IPS DF 6.9 (cell line): ENCODE measurements at places on chromosomes 5 and 9.

GRCh38 chr5:50711280-50711679 is 44.8 kb downstream of the PARP8 start:
- DNase-seq, result no peak

DNA sequence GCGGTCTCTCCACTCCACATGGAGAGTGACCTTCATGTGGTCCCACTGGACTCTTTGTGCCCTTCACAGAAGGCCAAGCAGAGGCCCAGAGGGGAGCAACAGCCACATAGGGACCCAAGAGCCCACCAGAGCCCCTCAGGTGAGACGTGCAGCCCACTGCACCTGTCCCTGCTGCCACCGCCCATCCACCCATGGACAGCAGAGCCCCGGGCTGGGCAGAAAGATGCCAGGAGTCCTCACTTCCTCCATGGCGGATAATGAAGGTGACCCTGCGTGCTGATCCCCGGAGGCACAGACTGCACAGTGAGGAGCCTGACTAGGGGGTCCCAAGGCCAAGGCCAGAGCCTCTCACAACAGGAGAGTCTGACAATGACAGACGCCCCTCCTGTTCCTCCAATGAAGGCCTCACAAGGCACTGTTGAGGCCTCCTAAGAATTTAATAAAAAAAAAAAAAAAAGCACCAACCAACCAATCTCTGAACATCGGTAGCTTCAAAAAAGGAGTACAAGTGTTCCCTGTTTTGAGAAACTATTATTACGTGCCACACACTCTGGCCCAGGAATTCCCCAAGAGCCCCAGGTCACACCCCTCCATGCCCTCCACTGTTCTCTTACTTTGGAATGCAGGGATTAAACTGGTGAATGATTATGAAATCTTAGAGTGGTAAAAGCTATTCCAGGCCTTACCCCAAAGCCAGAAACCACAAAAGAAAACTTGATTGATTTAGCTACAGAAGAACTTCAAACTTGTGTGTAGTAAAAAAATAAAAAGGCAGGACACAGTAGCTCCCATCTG is 2.8 kb upstream of the PPP1R26 start:
- DNase-seq, result no peak

DNA sequence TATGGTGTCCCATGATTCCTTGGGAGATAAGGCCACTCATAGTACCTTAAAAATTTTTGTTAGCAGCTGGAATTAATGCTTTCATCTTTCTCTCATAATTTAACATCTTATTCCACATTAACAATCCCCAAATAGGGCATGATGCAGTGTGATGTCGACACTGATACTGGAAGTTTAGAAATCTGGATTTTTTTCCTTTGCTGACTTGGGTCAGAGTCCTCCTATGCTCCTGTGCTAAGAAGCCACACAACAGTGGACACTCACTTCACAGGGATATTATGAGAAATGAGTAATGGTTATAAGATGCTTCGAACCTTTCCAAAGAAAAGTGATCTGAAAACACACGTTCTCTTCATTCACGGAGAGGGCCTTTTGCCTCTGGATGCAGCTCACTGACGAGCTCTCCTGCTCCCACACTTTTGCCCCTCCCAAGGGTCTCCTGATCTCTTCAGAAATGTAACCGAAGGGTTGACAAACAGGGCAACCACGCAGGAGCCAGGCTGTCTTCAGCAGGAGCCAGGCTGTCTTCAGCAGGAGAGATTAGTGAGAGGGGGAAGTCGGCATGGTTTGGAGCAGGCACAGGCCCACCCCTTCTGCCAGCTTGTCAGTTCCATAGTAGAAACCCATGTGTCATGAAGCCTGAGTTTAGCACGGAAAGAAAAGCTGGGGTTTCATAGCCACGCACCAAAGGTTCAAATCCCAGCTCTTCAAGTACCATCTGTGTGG is 247.8 kb downstream of the AOPEP start:
- DNase-seq, result no peak

- DNase-seq, result no peak
Measured at GRCh38 chr5:21684992-21685391, 1168.2 kb downstream of the CDH12 start.

DNA sequence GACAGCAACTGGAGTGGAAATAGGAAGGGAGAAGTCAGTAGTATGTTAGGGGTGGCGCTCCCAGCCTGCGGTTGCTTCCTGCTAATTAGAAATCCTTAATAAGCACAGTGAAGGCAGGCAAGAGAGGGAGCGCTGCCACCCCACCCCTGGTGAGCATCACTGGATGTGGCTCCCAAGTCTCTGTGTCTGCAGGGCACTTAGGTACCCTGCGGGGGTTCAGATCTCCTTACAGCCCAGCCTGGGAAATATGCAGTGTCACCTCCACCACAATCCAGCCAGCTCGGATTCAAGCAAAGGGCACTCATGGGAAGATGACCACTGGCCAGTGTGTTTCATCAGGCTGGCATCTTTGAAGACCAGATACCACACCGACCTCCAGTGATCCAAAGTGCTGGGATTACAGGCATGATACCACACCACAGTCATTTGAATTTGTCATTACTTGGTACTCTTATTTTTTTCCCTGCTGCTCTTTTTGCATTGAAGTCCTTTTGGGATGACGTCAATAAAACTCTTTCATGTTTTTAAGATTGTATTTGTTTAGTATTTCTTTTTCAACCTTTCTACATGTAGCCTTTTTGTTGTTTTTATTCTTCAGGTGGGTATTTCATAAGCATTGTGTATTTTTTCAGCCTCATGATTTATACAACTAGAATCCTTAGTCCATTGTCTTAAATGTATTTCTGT is 90.1 kb downstream of the ANKRD18B start:
- DNase-seq, result no peak

DNA sequence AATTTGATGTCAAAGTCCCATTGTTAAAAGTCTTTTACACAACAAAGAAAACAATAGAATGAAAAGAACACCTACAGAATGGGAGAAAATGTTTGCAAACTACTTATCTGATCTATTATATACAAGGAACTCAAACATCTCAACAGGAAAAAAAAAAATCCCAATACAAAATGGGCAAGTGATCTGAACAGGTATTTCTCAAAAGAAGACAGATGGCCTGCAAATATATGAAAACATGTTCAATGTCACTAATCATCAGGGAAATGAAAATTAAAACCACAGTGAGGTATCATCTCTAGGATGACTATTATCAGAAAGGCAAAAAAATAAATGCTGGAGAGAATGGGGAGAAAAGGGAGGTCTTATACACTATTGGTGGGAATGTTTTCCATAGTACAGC is 301.8 kb downstream of the ARHGAP26 start:
- no peak for DNase-seq

- DNase-seq, result no peak
Measured at GRCh38 chr5:31407921-31408693, 123.8 kb downstream of the DROSHA start.

GRCh38 chr9:14923701-14924100 is 13.5 kb upstream of the FREM1 start:
- no peak for DNase-seq

DNA sequence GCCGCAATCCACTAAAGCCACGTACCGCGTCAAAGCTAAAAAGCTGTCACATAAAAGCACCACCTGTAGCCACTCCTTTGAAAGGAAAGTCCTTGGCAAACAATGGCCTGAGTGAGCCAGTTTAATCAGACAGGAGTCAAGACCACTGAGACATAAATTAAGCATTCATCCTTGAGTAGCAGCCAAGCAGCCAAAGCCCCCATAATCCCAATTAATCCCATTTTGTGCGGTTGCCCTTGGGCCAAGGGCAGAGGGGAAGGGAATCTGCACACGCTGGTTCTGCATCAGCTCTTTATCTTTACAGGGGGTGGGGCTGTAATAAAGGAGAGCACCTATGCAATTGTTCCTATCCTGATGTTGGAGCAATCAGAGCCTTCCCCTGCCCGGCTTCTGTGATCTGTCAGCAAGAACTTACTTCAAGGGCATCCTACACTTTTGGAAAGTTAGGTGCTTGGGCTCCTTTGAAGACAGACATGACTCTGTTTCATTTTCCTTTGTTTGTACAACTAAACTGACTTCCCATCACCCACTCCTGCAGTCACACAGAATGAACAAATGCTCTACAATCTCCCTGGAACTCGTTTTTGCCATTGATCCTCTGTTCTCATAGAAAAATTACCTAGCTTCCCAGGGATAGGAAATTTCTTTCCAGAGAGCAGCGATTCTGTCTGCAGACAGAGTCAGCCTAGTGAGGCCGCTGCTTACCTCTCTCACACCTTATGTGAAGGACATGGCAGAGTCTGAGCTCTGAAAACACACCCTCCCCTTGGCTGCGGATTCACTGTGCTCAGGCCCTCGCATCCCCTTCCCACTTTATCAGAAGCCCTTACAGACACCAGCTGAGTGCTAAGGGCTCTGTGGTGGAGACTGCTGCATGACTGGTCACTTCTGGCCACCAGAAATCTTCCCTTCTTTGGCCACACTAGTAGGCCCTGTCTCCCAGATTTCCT is 116.2 kb upstream of the TBCA start:
- no peak for DNase-seq

GRCh38 chr9:131923766-131924165 is 155.9 kb downstream of the MED27 start:
- no peak for DNase-seq

DNA sequence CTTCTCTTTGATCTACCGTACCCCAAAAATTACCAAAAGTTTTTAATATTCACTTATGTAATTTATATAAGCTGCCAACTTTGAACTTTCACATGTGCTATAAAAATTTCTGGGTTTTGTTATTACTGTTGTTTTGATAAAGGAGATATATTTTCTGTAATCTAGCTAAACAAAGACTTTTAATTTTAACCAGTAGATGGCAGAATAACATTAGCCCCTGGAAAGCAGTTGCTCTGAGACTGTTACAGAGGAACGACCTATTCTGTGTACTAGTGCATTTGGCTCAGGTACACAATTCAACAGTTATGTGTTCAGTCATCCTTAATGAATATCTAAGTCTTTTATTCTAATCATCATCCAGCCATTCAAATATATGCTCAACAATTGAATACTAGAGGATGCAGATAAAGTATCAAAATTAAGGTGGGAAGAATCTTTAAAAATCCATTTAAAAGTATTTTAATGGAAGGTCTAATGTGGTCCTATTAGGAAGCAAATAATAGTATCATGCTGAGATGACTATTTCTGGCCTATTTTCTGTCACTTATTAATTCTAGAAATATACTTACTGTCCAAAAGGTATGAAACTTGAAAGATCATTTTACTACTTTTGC is 8.6 kb downstream of the KLHL9 start:
- DNase-seq, result no peak

- no peak for DNase-seq
Measured at GRCh38 chr9:36833954-36834353, 200.1 kb downstream of the PAX5 start.
